ENCODE measurements at places on chromosomes 2 and 18.

DNA sequence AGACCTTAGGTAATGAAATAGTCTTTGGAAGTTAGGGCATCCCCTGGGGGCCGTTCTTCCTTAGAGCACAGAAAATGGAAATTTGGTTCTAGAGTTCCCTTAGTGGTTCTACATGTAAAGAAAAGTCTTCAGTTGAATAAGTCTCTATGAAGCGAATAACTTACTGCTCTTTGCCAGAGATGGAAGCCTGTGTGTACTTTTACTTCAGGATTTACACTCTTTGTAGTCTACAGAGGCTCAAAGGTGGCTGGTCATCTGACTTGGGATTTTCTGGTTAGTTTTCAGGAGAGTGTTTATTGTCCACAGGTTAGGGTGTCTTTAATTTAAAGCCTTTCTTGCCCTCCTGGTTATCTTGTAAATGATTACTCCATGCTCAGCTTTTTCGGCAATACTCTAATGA is 210.6 kb downstream of the ZNF521 start:
- DNase-seq = no peak

- DNase-seq = no peak
These were observed 61.7 kb downstream of the CD226 start for GRCh38 chr18:69885841-69886531.

- DNase-seq = peak; percentile 85
These were observed 22.7 kb downstream of the BCL11A start for GRCh38 chr2:60530660-60531281.

DNA sequence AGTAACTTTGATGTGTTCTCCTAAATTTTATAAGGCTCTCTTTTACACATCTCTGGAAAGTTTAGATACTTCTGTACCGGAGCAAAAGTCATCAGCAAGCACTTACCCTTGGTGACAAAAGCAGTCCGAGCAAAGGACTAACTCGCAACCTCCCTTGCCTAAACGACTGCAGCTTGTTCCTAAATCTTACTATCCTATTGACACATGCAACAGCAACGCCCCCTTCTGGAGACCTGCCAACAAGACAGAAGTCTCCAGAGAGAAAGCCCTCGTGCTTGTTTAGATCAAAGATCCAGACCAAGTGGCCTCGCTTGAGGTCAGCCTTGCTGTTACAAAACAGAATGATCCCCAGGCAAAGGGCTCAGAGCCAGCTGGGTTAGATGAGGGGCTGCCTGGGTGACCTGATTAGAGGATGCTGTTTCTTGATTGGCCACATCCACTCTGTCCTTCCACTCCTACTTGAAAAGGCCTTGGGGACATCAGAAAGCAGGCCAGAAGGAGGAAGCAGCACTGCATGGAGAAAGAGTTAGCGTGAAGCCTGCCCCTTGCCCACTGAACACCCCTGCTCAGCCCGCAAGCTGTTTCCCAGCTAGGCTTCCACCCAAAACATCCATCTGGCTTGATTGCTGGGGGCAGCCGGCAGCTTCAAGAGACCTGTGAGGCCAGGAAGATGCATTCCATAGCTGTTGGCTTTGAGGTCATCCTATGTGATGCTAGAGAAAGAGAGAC is 94.3 kb downstream of the HNRNPLL start:
- DNase-seq = peak; percentile 53

- DNase-seq = no peak
These were observed 21.9 kb upstream of the CHRNA1 start for GRCh38 chr2:174786066-174786725.

DNA sequence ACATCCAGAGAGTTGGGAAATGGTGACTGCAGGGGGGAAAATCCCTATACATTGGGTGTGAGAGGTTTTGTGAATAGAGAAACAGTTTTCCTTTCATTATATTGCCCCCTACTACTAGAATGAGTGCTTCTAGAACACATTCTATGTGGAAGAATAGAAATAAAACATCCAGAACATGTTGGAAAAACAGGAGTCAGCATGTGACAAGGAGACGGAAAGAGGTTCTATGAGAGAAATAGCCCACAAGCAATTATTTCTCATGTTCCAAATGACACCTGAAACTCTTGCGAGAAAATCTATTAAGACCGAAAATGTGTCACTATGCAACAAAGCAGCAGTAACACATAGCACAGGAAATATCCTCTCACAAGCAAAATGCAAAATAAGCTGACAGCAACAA is 202.7 kb upstream of the SPOPL start:
- no peak for DNase-seq

DNA sequence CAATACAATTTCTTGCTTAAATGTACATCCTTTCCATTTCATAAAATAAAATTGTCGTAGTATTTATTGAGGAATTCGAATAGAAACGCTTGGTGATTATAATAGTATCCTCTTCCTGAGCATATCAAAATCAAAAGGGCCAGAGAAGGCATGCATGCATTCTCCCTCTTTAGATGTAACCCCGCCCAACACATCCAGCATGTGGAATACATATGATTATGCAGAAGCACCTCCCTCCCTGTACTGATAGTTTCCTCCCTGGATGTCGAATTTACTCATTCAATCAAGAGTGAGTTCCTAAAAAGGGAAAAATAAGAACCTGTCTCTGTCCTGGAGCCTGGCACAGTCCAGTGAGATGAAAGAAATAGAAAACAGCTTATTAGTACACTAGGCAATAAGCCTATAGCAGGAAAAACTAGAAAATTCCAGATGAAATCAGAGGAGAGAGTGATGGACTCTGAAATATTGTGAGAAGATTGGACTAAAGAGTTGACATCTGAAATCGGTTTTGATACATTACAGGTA is 262.9 kb downstream of the RDH14 start:
- DNase-seq = no peak

Measured in NCI-H1105 (cell line).